ENCODE measurements at places on chromosomes 1 and 21. TPM values are rescaled to one million over a fixed set of nuclear protein-coding genes. Genes with fewer than 3 reads are reported as not detected.

DNA sequence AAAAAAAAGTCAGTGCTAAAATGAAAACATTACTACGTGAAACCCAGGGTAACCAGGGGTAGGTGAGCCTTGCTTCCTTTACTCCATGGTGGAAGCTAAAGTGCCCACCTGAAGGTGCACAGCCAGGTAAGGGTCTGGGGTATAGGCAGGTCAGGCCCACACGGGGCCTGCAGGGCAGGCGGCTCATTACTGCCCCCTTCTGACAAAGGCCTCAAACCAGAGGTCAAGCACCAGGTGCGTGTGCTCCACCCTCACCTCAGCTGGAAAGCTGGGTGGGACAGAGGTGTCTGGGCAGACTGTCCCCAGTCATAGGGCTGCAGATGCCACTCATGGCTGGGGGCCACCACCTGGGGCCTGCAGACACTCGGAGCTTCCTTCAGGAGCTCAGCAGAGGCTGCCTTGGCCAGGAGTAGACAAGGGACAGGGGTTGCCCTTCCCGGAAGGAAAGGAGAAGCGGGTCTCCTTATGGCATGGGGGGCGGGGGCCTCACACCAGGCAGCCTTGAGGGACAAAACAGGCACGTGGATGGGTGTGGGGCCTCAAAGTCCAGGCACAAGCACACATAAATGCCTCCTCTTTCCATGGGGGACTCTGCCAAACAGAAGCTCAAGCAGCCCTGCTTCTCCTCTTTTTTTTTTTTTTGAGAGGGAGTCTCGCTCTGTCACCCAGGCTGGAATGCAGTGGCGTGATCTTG, 36.2 kb downstream of the ACOT7 start:
- H3K4me3 ChIP-seq = no peak overlapping the region
- no peak overlapping the region for H3K27ac ChIP-seq
- H3K36me3 ChIP-seq = no peaks in the 10 kb centered on the region
- H3K4me1 ChIP-seq = peaks cover 61% of the 10 kb centered on the region
- DNase-seq = no peak

DNA sequence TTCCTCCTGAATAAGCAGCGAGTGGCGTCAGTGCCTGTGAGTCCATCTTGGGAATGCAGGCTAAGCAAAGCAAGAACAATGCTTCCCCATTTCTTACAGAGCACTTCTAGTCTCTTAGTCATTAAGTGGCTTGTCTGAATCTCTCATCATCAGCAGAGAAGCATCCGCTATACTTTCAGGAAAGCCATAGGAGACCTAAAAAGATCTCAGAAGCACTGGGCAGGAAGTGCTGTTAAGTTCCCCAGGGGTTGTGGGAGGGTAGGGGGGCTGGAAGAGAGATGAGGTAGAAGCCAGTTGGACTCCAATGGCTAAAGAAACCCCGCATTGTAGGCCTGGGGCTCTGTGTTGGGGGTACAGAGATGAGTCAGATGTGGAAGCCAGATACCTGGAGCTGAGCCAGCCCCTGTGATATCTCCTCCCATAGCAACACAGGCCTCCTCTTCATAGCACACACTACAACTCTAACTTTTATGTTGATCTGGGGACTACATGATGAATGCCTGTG, 44.9 kb downstream of the SYT6 start:
- H3K4me1 ChIP-seq = no peaks in the 10 kb centered on the region
- no peaks in the 10 kb centered on the region for H3K27me3 ChIP-seq
- peak overlapping the region; percentile 24 for H3K27ac ChIP-seq
- H3K4me3 ChIP-seq = no peak overlapping the region
- H3K36me3 ChIP-seq = no peaks in the 10 kb centered on the region
- DNase-seq = no peak

- H3K4me1 ChIP-seq = peaks cover 11% of the 10 kb centered on the region
- no peak for DNase-seq
- H3K36me3 ChIP-seq = no peaks in the 10 kb centered on the region
- H3K4me3 ChIP-seq = no peak overlapping the region
- no peaks in the 10 kb centered on the region for H3K27me3 ChIP-seq
- no peak overlapping the region for H3K27ac ChIP-seq
Measured at GRCh38 chr1:2130156-2130555, 64.4 kb downstream of the FAAP20 start.

SERTAD4 gene
- not detected for total RNA-seq

Data from body of pancreas (tissue), 4 donors.